ENCODE measurements at places on chromosomes 1 and 21.

DNA sequence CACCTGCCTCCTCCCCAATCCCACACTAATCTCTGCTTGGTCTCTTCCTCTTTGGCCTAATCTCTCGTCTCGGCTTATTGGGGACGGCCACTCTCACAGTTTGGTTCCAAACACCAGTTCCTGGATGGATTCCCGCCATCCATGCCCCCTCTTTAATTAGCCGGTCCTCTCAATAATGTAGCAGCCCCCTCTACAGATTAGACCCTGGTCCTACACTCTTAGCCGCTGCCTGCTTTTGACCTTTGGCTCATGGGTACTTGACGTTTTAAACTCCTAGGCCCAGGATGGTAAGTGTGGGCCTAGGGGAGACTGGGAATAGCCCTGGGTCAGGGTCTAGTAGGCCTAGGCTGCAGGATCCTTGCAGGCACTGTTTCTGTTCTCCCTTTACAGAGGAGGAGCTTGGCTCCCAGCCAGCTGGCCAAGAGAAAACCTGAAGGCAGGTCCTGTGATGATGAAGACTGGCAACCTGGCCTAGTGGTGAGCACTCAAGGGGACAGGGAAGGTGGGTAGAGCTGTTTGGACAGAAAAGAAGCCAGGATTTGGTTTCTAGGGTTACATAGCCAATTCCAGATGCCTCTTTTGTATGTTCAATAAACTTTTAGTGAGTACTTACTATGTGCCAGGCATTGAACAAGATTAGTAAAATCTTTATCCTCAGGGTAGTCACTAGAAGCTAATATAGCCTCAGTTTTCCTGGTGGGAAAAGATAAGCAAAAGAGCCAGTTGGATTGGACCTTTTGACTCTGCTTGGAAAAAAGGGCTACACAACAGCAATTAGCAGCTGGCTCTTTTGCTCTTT, 758 bp downstream of the RAD54L start:
- DNase-seq = peak; percentile 61

GRCh38 chr1:226697151-226697928, 41.7 kb downstream of the ITPKB start:
- no peak for DNase-seq

- DNase-seq = no peak
Observed at GRCh38 chr1:247146671-247147070, 25.1 kb downstream of the ZNF124 start.

DNA sequence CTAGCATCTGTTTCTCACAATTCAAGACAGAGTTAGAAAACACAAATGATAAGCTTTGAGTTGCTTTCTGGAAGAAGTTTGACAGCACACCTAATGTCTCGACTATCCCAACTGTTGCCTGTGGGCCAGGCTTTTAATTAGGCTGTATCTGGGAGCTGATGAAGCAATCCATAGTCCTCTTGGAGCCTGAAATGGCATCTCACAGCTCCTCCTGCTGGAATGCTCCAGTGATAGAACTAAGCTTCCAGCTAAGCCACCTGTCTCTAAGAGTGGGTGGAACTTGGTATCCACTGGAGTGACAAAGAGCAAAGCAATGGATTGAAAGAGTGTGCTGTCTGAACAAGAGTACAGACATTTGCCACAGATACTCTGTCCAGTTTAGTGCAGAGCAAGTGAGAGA, 605.3 kb upstream of the NR5A2 start:
- DNase-seq = no peak

DNA sequence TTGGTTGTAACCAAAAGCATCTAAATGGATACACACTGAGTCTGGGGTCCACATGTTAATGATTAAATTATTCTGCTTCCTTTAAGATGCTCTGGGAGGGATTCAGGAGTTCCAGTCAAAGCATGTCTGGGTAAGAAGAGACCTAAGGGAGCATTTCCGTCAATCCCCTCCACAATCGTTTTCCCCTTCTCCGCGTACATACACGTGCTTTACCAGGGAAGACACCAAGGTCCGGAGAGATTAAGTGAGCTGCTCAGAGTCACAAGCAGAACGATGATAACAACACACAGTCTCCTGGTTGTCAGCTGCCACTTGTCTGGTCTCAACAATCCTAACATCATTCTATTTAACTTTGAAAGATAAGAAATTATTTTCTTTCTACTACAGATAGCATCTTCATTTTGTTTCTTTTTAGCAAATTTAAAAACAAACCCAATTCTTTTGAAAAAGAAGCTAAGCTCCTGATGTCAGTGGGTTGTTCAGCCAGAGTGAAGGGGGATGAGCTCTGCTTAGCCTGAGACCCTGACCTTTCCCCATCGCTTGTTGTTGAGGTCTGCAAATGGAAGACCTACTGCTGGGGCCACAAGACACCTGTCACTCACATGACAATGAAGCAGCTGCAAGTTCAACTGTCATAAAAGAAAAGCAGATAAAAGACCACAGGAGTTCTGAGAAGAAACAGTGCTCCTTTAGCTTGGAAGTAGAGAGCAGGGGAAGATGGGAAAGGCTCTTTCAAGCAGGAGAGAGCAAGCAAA, 4.5 kb downstream of the PAFAH2 start:
- DNase-seq = no peak

DNA sequence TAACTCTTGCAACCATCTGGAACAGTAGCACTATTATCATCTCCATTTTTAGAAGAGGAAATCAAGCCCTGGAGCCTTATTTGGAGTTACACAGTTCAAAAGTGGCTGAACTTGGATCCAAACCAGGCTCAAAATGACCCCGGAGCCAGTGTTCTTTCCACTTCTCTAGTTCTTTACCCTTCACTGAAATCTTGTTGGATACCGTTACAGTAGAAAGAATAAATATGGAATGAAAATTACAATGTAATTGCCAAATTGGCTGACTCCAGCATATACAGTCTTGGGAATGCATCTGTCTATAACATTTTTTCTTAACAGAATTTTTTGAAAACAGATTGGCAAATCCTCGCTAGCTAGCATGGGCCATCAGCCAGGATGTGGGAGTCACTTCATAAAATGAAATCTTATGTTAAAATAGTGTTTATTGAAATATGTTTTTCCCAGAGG, 261.4 kb downstream of the CTH start:
- no peak for DNase-seq

GRCh38 chr1:3348196-3348865, 106.1 kb upstream of the ARHGEF16 start:
- no peak for DNase-seq

DNA sequence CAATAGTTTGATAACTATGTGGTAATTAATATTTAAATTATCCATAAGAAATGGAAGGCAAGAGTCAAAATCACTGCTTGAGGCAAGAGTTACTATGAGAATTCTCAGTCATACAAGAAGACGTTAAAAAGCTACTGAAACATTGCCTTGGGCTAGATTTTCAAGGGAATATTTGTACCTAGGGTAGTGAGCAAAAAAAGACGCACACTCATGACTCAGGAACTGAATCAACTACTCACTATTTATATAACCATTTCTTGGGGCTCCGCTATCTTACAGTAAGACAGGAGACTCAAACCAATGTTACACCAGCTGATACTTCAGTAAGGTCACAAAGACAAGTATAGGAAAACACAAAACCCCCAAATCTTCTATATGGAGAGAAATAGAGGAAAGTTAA, 151.5 kb upstream of the RNPC3 start:
- no peak for DNase-seq

- DNase-seq = no peak
Observed at GRCh38 chr1:118321840-118322239, 136.8 kb upstream of the SPAG17 start.

DNA sequence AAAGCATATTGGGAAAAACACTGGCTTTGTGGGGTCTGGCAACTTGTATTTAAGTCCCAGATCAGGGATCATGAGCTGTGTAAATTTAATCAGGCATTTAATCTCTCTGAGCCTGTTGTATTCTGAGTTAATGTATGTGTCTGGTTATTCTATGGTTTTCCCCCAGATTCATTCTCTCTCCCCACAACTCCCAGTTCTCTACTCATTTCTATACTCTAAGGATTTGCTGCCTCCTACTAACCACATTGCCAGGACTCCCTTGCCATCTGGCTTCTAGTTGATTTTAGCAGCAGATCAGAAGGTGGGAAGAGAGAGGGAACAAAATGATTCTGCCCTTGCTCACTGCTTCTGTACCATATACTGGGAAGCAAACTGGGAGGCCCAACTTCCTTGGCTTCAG, 31.4 kb upstream of the S1PR1 start:
- DNase-seq = no peak

DNA sequence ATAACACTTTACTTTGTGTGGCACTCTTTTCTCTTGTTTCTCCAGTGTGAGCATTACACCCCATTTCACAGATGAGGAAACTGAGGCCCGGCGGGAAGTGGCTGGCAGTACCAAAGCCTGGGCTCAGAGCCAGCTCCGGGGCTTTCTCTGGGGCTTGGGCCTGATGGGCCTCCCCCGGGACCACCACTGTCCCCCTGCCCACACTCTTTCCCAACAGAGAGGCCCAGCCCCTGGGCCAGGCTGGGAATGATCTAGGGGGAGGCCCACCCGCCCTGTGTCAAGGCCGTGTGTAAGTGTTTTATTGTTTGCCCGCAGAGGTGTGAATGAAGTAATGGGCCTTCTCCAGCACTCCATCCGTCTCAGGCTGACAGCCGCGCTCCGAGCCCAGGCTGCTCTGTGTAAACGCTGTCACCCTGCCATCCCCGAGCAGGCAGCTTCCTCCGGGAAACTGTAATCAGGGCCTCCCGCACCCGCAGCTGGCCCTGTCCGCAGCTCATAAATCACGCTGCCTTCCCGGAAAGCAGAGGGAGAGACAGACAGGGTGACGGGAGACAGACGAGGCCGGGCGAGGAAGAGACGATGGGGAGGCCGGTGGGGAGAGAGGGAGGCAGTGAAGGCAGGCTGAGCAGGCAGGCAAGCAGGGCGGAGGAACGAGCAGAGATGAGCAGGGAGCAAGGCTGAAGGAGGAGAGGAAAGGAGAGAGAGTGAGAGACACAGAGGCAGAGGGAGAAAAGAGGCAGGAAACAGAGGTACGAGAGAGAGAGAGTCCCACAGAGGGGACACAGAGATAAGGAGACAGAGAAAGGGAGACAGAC, 109.7 kb upstream of the ZBTB40 start:
- DNase-seq = peak; percentile 89

GRCh38 chr1:160414881-160415280, 14.5 kb downstream of the VANGL2 start:
- no peak for DNase-seq

DNA sequence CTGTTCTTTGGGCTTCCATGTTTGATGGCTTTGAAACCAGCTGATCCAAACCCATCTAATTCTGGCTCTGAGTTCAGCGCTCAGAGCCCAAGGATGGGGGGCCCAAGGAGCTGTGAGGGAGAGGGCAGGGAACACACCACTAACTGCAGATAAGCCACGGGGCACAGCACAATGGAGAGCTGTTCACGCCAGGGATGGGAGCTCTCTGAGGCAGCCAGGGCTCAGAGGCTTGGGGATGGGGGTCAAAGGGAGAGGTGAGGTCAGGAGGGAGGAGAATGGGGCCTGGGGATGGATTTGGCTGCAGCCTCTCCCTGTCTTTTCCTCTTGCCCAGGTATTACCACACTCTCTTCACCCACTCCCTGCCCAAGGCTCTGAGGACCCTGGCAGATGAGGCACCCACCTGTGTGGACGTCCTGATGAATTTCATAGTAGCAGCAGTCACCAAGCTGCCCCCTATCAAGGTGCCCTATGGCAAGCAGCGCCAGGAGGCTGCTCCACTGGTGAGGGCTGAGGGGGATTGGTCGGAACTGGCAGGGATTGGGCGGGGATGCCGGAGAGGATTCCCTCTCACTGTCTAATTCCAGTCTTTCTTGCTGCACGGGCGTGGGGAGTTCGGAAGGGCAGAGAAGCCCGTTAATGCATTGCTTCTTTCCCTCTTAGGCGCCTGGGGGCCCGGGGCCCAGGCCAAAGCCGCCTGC, 11.3 kb downstream of the SLC30A2 start:
- no peak for DNase-seq

DNA sequence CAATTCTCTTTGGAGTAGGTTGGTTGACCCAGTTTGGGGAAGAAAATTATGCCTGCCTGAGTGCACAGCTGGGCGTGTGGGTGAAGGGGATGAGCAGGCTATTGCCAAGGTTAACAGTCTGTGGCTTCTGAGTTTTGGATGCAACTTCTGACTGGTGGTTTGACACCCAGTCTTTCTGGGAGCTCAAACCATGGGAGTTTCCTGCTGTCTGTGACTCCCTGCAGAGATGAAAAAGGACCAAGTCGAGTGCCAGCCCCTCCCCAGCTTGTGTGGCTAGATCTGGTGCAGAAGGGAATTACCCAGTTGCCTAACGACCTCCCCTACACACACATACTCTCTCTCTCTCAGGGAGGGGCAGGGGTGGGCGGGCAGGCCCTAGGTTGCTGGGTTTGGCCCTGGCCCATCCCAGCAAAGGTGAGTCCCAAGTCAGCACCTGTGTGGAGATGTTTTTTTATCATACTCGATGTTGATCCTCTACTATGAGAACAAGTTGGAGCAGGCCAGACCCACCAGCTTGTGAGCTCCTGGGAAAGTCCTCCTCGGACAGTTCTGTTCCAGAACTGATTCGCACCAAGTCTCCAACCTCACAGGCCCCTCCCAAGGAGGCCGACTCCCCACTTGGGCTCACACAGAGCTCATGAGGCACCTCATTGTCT, 28.2 kb downstream of the PKP1 start:
- no peak for DNase-seq

DNA sequence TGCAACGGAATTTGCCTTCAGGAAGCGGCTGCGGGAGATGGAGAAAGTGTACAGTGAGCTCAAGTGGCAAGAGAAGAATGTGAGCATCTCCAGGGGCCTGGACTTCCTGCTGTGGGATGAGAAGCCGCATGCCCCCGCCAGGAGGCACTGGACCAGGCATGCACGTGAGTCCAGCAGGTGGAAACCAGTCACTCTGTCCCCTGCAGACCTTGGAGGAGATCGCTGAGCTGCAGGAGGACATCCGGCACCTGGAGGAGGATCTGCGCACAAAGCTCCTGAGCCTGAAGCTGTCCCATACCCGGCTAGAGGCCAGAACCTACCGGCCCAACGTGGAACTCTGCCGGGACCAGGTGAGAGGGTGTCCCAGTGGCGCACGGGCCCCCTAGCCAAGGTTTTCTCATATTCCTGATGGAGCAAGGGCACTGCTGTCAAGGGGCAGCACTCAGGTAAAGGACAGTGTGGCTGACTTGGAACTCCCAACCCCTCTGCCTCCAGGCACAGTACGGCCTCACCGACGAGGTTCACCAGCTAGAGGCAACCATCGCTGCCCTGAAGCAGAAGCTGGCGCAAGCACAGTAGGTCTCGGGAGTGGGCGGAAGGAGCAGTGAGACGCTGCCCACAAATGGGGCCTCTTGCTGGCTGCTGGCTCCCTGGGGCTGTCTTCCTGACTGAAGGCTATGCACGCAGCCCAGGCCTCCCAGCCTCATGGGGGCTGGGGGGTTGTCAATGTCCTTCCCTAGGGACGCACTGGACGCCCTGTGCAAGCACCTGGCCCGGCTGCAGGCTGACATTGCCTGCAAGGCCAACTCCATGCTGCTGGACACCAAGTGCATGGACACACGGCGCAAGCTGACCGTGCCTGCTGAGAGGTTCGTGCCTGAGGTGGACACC, 1.2 kb upstream of the ADPRS start:
- no peak for DNase-seq

Measured in NCI-H510A (cell line).